ENCODE measurements at places on chromosomes 11 and 22.

DNA sequence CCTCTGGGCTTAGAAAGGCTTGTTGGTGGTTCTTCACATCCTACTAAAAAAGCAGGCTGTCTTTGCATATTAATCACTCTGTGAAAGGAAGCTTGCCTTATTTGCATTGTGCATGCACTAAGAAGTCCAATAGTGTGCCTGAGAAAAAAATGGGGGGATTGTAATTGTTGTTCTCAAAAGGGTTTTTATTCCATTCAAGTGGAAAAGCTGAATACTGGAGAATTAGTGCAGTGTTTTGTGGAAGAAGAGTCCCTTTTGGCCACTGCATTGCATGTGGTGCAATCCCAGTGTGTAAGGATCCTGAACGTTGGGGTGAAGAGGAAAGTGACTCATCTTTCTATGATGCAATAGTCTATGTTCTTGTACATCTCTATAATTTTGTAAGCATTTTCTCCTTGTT, 16.5 kb downstream of the NCAM1 start:
- DNase-seq: peak; percentile 41

DNA sequence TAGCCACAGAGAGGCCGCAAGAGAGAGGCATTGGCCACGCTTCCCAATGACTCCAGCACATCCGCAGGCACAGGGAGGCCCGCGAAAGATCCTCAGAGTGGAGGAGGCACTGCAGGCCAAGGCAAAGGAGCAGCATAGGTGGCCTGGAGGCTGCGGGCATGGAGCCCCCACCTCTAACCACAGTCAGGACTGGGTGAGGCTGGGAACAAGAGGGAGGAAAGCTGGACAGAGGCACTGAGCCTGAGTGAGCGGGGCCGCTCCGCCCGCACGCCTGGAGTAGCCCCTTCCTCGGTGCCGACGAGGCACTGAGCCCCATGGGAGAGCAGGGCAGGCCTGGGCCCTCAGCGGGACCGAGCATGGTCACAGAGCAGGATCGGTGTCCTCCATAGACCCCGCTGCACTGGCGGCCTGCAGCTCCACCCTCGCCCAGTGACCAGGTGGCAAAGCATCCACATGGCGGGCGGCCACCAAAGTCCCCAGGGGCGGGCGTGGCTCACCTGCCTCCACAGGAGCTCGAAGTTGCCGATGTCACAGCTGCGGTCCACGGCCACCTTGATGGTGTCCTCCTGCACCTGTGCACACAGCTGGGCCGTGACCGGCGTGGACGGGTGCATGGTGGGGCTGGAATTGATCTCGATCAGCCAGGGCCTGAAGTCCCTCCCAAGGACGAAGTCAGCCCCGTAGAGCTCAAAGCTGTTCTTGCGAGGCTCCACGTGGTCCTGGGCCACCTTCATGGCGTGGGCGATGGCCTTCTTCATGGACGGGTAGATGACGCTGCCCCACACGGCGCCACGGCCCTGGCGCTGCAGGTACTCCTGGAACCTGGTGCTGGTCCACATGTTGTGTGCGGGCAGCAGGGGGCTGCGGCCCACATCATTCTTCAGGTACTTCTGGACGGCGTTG, 18.9 kb upstream of the IL17REL start:
- DNase-seq: no peak

- DNase-seq: no peak
Observed at GRCh38 chr11:113351480-113351879, 36.1 kb upstream of the ANKK1 start.

DNA sequence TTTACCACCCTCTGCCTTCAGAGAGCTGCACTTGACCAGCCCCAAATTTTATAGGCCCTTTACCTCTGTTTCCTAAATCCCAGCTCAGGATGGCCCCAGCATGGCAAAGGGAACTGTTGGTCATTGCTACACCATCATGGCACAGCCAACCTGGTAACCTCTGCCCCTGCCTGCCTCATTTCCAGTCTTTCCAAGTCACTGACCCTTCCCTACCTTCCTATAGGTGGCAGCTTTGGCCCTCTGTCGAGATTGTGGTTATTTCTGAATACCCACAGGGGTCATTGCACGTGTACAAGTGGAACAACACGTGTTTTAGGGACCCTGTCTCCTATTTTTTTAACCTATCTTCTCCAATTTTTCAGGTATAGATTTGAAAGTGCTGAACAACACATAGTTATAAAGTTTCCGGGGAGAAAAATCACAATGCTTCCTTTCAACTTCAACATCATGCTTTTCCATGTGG, 2.8 kb downstream of the GALNT18 start:
- no peak for DNase-seq

DNA sequence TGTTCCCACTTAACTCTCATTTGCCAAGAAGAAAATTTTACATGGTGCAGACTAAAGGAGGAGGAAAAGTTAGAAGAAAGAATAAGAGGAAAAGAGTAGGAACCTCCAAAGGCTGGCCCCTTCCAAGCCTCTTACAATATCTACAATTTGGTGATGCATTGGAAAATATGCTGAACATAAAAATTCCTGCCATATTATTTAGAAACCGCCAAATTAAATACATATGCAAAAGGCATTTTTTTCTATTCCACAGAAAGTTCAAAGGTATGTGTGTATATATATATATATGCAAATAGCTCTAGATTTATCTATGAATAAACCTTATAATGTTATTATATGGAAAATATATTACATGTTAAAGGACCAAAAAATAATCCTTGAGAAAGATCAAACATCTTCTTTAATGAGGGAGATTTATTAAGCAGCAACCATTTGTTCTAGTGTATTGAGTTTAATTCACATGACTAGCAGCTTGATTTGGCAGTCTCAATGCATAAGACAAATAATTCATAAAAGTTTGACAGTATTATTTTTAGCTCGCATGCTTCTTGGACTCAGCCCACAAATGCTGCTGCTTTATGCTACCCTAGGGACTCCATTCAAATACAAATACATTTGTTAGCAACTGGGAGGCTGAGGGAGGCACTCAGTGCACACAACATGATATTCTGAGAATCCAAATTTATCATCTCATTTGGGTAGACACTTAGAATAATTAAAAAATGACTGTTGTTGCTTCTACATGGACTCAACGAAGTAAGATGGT, 184.9 kb downstream of the SBF2 start:
- DNase-seq: no peak
